ENCODE measurements at places on chromosomes 5 and 9.
A peak's percentile ranks its signal among the peaks of the same experiment; 100 is the strongest.

GRCh38 chr5:119343766-119344165 is 12.1 kb upstream of the TNFAIP8 start:
- DNase-seq, result no peak

DNA sequence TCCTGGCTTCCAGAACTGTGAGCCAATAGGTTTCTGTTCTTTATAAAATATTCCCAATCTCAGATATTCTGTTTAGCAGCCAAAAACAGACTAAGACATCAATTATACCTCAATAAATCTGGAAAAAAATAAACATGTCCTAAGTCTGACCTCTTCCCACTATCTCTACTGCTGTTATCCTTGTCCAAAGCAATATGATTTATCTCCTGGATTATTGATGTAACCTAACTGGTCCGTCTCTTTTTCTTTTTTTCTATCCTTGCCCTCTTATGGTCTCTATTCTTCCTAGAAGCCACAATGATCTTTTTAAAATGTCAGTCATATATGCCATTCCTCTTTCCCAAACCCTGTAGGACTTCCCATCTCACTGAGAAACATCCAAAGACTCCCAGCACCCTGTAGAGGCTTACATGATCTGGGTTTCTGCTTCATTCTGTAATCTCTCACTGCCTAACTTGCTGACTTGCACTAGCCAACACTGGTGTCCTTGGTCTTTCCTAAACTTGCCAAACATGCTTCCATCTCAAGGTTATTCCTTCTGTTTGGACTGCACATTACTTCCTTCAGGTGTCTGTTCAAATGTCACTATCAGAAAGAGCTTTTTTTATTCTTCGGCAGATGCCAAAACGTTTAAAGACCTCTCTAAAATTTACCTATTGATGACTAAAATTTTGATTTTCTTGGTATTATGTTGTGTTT is 13.1 kb downstream of the FOCAD start:
- no peak for DNase-seq

DNA sequence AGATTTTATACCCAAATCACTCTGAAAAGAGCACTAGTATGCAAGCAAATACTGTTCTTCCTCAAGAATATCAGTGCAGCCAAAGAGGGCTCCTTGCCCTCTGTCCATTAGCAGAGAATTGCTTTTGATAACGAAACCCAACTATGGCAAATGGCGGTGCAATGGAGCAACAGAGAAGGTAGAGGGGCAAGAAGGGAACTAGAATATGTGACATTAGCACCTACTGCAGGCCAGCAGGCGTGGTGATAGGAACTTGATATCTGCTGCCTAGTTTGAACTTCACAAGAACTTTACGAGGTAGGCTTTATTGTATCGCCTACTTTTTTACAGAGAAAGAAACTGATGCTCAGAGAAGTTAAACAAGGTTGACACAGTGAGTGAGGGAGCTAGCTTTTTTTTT is 66.1 kb downstream of the APBA1 start:
- no peak for DNase-seq

- DNase-seq, result no peak
Measured at GRCh38 chr9:131704141-131704983, 35.5 kb downstream of the RAPGEF1 start.

DNA sequence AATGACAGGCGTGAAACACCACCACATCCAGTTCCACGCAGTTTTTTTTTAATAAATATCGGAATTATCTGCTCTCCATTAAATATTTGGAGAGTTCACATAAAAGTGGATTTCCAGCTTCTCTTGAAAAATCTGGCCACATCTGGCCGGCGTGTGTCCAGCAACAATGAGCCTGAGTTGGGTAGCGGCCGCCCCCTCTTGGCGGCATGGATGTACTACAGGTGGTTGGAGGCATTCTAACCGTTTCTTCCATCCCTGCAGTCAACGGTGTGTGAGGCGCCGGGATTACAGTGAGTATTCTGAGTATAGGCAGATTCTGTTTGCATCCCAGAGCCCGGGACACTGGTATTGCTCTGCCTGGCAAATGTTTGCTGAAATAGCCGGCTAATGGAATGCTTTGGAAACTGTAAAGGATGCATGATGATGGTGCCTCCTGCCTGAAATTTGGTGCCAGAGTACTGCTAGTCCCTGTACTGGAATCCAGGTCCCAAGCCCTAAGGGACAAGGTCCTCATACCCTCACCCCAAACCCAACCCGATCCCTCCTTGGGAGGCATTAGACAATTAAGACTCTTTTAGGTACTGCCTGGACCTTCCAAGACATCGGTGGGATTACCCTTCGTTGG is 13.6 kb upstream of the GM2A start:
- peak; percentile 12 for DNase-seq

- DNase-seq, result no peak
Measured at GRCh38 chr5:172267943-172268342, 15.6 kb downstream of the UBTD2 start.

GRCh38 chr5:168613996-168614395 is 34.8 kb upstream of the PANK3 start:
- no peak for DNase-seq

DNA sequence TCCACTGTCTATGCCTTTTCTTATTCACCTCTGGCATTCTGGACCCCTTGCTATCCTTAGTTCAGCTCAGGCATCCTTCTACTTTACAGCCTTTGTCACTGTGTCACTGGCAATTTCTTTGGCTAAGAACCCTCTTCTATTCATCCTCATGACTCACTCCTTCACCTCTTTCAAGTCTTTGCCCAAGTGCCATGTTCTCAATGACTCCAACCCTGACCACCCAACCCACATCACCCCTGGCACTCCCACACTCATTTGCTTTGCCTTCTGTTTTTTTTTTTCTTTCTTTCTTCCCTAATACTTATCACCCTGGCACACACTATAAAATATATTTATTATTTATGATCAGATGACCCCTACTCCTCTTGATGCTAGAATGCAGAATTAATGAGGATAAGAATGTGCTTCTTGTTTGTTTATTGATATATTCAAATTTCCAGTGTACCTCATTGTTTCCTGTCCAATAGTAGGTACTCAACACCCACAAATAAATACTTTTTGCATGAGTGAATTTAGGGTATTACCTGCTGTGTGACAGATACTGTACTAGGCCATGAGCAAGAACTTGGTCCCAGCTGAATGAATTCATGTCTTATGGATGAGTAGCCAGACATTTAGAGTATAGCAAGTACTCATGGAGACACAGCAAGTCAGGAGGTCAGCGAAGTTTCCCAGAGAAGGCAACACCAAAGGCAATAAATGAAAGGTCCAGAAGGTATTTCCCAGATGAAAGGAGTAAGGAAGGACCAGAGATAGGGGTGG is 236.1 kb downstream of the PAPPA start:
- no peak for DNase-seq

GRCh38 chr5:167943343-167943742 is 348.1 kb upstream of the WWC1 start:
- DNase-seq, result no peak

- DNase-seq, result peak; percentile 72
Measured at GRCh38 chr5:43191740-43192557, at the start of gene NIM1K. Gene NIM1K (plus strand): TSS chr5:43192225. CDS start chr5:43245776, 53,551 bp downstream.

DNA sequence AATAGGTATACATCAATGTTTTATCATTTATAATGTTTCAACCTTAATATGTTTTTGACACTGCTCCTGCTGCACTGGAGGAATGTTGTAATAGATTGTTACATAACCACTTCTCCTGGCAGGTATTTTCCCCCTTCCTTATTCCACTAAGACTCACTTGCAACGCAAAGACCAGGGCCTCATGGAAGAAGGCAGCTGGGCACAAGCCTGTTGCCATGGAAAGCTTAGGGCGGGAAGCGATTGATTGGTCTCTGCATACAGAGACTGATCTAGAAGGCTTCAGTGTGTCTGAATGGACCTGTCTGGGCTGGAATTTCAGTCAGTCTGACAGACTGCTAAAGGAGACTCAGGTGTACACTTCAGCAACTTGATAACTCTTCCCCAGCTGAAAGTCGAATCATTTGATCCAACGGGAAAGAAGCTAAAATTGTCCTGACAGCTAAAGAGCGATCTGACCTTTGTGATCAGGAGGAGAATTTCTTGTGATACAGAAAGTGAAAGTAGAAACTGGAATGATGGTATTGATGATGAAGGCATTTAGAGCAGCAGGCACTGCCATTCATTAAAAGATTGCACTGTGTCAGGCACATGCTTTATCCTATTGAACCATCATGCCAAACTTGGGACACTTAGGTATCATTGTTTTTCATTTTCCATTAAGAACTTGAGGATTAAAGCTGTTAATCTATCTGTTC is 65.1 kb downstream of the GRIA1 start:
- no peak for DNase-seq

DNA sequence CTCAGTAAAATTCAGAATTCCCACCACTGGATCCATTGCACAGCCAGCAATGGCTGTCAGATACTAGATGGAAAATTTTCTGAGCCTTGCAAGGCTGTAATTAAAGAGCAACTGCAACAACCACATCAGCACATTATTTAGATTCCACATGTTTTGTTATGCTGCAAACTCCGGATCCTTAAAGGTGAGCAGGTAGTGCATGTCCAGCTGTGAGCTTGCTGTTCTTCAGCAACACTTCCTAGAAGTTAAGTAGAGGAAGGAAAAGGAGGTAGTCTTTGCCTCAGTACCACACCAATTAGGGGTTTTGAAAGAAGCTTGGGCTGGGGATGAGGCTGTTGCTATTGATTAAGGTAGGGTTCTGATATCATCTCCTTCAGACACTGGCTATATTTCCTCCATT is 144.3 kb downstream of the AUH start:
- DNase-seq, result no peak

- no peak for DNase-seq
Measured at GRCh38 chr9:133608382-133608781, 807 bp downstream of the FAM163B start.

GRCh38 chr9:92438900-92439526 is 14.7 kb upstream of the OMD start:
- DNase-seq, result no peak

- DNase-seq, result no peak
Measured at GRCh38 chr9:22863736-22864135, 417.1 kb downstream of the DMRTA1 start.

GRCh38 chr9:135797507-135798262 is 95.7 kb downstream of the KCNT1 start:
- DNase-seq, result peak; percentile 33

GRCh38 chr5:25614466-25614865 is 969.7 kb upstream of the CDH10 start:
- DNase-seq, result no peak

DNA sequence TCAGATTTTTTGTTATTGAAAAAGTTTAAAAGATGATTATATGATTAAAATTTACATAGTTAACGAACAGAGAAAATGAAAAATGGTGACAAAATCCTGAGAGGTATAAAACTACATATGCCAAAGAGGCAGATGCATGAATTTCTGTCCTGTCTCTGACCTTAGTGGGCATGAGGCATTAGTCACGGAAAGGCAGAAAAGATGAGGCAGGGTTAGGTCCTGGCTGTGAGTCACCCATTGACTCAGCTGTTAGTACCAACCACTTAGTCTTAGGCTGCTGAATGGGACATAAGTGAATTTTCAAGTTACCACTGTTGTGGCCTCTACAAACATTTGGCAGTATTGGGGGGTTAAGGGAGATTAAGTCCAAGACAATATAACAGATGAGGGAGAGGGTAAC is 33.1 kb downstream of the RASA1 start:
- DNase-seq, result no peak

DNA sequence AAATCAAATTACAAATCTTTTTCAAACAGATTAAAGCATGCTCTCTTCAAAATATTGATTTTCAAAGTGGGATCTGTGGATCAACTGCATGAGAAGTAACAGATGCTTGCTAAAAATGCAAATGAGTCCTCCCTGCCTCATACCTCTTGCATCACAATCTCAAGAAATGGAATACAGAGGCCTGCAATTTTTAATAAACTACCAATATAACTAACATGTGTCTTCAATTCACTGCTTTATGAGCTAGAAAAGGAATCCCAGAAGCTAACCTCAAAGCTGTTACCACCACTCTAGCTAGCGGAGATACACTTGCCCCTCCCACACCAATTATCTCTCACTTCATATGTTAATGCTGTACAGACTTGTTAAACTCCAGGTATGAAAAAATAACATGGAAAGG is 9.6 kb downstream of the OR13C5 start:
- DNase-seq, result no peak

DNA sequence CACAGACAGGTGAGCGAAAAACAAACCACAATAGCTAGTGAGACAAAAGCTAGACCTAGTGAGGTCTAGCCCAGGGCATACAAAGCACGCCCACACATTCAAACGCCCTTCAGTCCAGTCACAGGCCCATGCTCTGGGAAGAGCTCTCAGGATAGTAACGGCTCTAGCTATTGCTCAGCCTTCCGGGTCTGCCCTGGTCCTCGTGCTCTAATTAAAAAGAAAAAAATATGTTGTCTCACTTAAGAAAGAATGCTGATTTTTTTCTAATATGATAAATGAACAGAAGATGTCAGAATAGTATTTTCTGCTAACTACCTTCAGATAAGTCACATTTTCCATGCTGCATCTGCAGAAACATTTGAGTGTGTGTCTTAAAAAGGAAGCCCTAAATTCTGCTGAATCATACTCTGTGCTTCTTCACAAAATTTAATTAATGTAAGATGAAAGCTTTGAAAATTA is 94.5 kb downstream of the PLPP1 start:
- no peak for DNase-seq

DNA sequence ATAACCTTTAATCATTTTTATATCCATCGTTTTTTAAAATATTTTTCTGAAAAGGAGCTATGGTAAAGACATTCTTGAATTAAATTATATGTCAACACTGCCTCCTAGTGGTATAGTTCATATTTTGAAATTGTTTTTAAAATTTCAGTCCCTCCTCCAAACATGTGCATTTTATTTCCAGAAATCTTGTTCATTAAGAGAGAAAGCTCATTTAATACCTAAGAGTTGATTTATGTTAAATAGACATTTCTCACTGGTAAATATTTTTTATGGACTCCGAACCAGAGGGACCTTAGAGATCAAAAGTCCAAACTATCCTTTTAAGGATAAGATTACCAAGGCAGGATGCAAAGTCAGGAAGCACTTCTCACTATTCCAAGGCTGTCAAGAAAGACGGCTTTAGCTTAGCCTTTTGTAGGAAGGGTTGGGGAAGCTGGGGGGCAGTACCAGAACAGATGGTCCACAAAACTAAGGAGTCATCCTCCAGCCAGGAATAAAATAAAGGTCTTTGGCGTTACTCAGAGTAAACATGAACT is 21.6 kb downstream of the BHMT start:
- DNase-seq, result peak; percentile 52

- DNase-seq, result no peak
Measured at GRCh38 chr5:38259062-38259808, 876 bp downstream of the EGFLAM start.

DNA sequence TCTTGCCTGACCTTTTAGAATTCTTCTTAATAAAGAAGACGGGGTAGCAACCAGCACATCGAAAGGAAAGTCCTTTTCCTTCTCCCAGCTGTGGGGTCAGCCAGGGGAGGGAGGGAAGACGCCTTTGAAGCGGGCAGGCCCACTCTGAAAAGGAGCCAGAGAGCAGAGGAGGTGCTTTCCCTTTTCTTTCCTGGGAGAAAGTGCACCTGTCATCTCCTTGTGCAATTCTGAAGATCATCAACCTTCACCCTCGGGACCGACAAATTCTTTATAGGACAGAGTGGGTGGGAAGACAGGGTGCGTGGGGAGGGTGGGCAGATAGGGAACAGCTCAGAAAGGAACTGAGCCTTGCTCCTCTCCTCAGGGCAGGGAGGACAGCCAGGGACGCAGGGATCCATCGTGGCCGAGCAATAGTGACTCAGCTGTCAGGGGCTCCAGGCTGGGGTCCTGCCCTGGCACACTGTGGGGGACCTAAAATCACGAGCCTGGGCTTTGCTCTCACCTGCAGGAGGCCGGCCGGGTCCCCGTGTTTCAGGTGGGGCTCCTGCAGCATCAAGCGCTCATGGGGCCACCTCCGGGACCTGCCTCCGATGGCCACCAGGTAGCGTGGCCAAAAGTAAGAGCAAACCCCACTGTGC is 141.0 kb downstream of the OLFM1 start:
- DNase-seq, result no peak

- no peak for DNase-seq
Measured at GRCh38 chr5:56090793-56091460, 96.2 kb upstream of the IL6ST start.

Data from NCI-H774 (cell line).